Progenitor cell of endocrine pancreas (in vitro differentiated cells): ENCODE measurements at places on chromosomes 6 and 20.
A peak's percentile ranks its signal among the peaks of the same experiment; 100 is the strongest.

- DNase-seq, result no peak
These were observed 107.7 kb upstream of the PRND start for GRCh38 chr20:4613718-4614620.

DNA sequence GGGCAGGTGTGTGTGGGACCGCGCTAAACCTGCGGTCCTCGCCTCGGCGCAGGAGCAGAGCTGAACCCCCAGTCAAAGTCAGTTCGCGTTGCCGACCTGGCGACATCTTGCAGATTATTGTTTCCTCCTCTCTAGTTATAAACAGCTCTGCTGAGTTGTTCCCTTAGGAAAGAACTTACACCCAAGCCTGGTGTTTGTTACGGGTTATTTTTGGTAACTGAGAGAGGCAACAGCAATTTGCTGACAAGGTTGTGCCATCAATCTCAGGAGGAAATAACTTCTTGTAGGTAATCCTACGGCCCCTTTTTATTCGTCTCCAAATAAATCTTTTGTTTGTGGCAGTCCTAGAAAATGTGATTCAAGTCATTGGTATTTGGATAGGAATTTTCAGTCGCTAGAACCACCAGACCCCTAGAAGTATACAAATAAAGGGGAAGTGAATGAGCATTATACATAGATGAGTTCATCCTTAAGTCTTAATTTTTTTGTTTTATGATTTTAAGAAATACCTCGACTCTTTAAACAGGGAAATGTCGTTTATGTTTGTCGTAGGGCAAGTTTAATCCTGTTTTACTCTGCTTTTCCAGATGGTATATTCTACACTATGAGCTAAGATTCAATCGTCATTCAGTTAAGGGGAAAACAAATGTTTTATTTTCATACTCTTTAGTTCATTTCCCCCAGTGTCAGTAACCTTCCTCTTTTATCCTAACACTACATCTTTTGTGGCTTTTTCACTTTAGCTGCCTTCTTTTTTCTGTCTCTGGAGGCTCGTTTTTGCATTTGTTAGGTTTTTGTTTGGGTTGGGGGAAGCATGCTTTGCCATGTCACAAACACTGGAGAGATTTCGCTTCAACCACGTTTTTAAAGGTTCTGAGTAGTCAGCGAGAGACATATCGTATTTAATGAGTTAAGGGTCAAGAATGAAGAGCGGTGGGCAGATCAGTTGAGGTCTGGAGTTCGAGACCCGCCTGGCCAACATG lies 1.2 kb downstream of the PM20D2 start:
- DNase-seq, result no peak

- peak; percentile 41 for DNase-seq
These were observed 7.8 kb upstream of the MRPS18A start for GRCh38 chr6:43695215-43695966.

DNA sequence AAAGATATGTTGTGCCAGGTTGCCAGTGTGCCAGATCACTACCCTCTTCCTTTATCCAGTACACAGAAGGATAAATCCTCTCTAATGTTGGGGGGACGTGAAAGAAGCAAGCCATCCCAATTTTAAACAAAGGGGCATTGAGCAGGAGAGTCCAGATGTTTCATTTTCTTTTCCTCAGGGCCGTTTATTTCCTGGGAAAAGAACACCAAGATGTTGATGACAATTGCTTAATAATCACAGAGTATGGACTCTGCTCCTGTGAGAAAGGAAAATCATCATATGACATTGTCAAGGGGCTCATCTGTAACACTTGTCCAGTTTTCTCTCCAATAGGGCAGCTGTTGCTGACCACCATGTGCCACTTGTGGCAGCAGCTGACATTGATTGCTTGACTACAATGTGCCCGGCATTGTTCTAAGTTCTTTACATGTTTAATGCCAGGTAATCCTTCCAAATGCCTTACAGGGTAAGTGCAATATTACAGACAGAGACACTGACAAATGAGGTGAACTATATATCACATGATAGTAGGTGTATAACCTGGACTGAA lies 161.4 kb downstream of the CD109 start:
- no peak for DNase-seq

DNA sequence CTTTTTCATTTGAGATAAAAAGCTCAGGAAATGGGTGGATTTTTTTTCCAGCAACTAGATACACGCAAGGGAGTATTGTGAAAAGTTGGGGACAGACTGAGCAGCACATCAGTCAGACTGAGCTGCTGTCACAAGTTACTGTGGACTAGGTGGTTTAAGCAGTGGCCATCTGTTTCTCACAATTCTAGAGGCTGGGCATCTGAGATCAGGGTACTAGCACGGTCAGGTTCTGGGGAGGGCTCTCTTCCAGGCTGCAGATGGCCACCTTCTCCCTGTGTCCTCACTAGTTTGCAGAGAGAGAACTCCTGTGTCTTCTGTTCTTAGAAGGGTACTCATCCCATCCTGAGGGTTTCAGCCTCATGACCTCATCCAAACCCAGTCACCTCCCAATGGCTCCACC lies 178.3 kb downstream of the SYNDIG1 start:
- no peak for DNase-seq

- DNase-seq, result no peak
These were observed 101.0 kb downstream of the CENPW start for GRCh38 chr6:126440923-126441322.

DNA sequence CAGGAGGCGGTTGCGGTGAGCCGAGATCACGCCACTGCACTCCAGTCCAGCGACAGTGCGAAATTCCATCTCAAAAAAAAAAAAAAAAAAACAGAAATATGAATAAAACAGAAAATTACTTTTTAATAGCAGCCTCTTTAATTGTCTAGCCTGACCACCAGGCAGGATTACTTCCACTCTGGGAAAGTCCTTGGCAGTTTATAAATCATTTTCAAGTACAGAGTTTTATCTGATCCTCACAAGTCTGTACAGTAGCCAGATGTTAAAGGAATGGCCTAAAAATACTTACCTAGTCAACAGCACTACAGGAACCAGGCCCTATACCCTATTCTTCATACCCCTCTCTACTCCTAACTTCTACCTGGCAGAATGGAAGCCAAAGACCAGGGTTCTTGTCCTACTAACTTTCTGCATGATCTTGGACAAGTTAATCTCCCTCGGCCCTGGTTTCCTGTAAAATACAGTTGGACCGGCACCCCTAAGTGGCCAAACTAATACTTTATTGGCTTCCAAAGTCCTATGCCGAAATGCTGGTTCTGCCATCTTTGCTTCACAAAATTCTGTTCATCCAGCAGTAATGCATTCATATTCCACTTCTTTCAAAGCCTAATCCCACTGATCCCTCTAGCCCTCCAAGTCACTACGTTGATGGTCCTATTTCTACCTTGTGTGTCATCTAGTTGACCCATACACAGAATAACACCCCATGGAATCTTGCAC lies 1.9 kb downstream of the EIF2S2 start:
- DNase-seq, result no peak

DNA sequence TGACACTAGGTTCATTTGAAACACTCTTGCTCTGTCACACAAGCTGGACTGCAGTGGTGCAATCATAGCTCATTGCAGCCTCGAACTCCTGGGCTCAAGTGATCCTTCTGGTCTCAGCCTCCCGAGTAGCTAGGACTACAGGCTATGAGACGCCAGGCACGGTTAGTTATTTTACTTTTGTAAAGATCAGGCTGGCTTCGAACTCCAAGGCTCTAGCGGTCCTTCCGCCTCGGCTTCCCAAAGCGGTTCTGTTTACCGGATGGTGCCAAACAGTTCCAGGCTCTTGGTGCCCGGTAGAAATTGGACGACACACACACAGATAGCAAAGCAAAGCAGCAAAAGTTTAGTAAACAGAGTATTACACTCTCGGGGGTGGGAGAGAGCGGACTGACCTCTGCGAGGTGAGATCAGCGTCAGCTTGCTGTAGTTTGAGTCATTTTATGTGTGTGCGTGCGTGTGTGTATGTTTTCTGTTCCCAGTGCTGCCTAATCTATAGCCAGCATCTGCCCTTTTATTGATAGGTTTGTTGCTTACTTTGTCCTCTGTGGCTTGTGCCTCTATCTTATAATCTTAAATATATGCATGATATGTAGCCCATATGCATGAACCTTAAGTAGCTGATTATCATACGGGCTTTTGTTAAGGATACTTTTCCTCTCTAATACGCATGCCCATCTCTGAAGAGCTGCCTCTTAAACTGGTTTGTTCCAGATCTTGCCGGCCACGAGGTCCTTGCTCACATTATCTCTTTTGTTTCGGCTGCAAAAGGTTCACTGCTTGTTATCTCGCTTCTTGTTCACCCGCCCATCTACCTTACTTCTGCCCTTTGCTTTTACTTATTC lies 75.2 kb downstream of the OR2B2 start:
- DNase-seq, result no peak

DNA sequence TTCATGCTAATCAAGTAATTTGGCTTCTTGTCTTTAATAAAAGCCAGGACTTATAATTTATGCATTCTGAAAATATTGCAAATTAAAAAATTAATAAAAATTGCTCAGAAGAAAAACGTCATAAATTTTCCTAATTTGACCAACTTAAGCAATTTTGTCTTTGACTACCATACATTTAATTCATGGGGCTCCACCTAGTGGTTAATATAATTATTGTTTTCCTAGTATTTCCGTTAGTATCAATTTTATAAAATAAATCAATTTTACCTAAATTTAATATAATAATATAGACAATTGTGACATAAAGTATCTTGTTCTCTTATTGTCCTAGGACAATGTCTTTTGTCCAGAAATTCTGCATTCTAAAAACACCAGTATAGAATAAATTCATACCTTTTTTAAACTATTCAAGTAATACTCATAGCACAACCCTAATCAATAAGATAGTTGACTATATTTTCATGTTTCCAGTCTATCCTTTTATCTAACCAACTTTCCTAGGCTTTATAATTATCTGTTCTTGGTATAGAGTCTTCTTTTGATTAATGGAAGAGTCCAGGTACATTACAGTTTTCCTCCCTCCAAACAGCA lies 319.9 kb downstream of the TRDN start:
- no peak for DNase-seq

- no peak for DNase-seq
These were observed 23.1 kb downstream of the FRMD1 start for GRCh38 chr6:168055696-168056489.

- DNase-seq, result no peak
These were observed 90.4 kb downstream of the CD164 start for GRCh38 chr6:109291902-109292301.

- DNase-seq, result no peak
These were observed 49.9 kb downstream of the MUC22 start for GRCh38 chr6:31060145-31060544.

GRCh38 chr6:163019926-163020325 lies 292.2 kb downstream of the PACRG start:
- no peak for DNase-seq

DNA sequence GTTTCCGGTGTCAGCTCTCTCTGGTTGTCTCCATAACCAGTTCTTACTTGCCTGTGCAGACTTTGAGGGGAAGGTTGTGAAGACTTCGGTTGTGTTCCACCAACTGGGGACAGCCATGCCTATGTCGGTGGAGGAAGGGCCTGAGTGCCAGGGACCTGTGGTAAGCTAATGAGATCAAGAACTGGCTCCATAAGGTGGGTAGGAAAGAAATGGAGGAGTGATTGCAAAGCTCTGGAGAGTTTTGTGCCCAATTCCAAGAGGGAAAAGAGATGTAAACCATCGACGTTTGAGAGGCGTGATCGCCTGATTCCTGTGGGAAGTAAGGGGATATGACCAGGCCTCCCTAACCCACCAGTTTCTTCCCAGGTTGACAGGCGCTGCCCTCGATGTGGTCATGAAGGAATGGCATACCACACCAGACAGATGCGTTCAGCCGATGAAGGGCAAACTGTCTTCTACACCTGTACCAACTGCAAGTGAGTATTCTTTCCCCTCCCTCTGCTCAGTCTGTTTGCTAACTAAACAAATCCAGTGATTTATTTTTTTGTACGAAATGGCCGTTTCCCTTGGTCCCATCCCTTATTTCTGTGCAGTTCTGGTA lies 893 bp downstream of the POLR1H start:
- no peak for DNase-seq

DNA sequence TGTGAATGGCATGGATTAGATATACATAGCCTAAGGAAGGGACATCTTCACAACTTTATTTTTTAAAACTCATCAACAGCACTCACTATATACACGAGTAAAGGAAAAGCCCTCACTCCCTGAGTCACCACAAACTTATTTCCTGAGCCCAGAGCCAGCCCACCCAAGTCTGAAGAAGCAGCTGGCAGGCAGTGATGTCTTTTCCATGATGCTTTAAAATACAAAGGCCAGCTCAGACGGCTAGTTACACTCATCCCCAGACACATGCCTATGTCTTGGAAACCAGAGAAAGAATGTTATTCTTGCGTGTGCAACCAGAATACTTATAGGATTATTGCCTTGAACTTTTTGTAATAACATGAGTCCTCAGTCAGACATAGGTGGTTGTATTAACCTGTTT lies 114.4 kb downstream of the ADGRG6 start:
- no peak for DNase-seq

- no peak for DNase-seq
These were observed 241.3 kb downstream of the KCNQ5 start for GRCh38 chr6:72863131-72863530.

DNA sequence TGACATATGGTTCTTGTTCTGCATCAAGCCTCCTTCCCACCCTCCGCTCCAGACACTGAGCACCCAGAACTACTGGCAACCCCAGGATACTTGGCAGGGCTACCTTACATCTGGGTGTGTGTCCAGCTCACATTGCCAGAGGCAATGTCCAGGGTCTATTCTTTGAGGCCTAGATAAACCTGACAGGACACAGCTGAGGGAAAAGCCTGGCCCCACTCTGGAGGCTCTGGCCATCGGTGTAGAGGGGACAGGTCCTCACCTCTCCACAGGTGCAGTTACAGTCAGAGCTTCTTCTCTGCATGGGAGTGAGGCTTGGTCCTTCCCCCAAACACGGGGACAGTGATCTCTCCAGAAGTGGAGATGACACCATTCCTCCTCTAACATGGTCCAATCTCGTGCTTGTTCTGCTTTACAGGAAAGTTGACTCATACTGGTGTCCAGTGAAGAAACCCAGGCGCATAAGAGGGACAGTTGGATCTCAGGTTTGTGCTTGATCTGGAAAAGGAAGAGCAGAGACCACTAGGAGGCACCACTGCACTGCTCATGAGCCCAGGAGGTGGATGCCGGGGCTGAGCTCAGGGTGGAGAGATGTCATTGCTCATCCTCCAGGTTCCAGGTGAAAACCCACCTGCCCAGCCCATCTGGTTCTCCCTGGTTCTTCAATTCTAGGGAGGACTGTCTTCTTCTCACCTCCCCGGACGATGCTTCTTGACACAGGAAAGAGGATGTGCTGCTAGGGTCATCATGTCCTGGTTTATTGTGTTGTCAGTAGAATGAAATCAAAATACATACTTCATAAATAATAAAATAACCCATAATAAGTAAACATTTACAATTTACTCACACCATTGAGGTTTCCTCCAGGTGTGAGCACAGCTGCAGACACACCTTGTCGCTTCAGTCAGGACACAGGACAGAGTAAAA lies 14.7 kb downstream of the HLA-F start:
- no peak for DNase-seq

DNA sequence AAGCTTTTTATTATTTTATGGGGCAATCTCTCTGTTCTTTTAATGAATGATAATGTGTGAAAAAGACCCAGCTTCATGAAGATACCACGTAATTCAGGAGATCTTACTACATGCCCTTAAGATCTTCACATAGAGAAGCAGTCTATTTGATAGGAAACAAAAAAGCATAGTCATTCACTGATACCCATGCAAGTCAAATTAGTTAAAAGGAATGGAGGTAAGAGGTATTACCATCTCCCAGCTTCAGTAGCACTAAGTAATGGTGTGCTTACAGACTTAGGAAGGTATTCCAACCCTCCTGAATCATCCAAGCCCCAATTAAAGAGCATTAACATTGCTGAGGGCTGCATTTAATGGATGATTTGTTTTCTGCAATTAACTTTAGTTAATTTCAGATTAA lies 364.7 kb downstream of the SYNE1 start:
- no peak for DNase-seq

- DNase-seq, result peak; percentile 23
These were observed 44.1 kb downstream of the DPPA5 start for GRCh38 chr6:73309785-73310502.
